ENCODE measurements at places on chromosomes 5 and 9.

DNA sequence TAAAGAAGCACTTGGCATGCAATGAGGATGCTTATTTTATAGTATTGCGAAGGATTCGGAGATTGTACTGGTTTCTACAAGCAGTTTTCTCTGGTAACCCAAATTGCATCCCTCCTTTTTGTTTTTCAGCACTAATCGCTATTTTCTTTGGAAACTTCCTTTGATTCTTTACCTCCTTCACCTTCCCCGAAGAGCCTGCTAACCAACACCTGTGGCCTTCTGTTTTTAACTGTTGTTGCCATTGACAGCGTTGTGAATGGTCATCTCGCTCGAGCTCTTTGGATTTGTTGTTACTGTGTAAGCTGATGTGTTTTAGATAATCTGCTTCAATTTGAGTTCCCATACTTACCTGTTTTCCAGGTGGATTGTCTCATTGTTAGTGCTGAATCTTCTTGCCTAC is 1.1 kb downstream of the CNOT6 start:
- no peak for DNase-seq

GRCh38 chr5:172807766-172808311 is 26.2 kb upstream of the ERGIC1 start:
- no peak for DNase-seq

GRCh38 chr9:118023644-118024043 is 319.4 kb downstream of the TLR4 start:
- no peak for DNase-seq

- DNase-seq: no peak
Measured at GRCh38 chr5:32916648-32917047, 205.5 kb downstream of the NPR3 start.

DNA sequence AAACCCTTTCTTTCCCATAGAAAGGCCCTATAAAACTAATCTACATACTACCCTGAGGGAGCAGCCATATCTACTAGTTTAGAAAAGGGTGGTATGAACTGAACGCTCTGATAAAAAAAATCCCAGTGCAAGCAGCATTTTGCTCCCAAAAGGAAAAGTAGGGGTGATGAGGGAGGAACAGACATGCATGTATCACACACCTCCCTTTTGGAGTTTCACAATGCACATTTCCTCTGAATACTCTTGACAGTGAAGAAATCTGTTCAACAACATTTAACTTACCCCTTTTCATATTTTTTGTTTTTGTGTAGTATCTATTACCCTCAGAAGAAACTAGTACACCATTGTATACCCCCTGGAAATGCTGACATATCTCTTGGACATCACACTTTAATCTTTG is 411.4 kb downstream of the MAT2B start:
- no peak for DNase-seq

GRCh38 chr5:64759960-64760660 is 8.4 kb downstream of the SREK1IP1 start:
- no peak for DNase-seq

GRCh38 chr5:58965677-58966414 is 383.0 kb downstream of the RAB3C start:
- DNase-seq: no peak

DNA sequence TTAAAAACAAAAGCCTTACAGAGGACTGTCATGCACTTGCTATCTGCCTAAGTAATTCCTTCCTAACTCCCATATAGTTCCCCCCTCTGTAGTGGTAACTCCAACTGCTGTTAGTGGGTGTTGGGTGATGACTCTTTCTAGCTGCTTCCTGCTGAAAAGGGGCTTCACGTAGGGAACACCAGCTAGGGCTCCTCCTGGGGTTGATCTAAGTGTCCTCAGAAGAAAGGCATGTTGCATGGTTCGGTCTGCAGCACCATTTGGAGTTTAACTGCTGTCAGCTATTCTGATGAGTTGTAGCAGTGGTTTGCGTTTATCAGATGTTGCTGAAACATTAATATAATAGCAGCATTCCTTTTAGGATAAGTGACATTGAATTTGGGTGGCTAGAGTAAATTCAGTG is 281.9 kb upstream of the TUSC1 start:
- no peak for DNase-seq

GRCh38 chr9:1042466-1042865 is 7.7 kb upstream of the DMRT2 start:
- no peak for DNase-seq

DNA sequence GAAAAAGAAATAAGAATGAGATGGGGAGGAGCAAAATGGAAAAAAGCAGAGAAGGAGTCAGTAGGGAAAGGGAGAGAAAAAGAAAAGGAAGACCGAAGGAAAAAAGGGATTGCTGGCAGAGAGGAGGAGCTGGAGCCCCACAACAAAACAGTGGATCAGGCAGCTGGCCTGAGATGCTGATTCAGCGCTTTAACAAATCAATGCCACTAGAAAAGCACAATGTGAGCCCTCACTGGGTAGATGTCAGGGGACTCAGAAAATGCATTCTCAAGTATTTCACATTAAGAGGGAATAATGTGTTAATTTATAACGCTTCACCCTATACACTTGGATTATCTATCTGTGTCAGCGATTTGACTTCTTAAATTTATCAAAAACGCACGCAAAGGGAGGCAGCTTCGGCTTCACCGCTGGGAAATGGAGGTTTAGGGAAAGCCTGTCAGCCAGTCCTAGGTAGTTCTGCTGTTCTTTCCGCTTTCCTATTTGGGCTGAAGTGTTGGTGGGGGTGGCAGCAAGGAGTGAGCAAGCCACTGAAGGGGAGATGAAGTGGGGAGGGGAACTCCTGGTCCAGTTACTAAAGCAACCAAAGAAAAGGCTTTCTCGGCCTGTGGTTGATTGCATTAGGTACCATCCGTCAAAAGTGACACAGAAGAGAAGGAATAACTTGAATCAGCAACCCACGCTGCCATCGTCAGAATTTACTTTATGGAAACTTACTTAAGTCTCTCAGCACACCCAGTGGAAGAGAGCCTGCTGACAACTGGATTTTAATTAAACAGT is 161.6 kb downstream of the BNC2 start:
- DNase-seq: no peak

DNA sequence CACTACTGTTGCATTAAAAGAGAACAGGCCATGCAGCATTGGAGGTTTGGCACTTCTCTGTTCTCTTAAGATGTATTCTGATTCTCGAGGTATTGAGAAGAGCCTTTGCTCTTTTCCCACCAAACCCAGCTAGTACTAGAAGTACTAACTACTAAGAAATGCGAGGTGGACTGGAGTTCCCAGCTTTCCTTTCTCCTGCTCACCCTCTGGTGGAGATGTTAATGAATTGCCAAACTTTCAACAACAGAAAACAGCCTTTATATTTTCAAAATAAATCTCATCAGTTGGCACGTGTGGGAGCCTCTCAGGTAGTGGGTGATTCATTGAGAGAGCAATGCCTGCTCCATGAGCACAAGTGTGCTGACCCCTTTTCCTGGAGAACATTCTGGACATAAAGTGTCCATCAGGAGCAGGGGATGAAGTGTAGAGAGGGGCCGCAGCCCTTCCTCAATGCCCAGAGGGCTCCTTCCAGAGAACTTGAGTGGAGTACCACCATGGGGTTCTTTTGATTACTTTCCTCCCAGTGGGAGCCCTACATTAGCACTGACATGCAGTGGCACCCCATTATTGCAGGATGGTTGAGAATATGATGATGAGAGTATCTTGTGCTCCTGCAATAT is 45.7 kb downstream of the TMEM174 start:
- no peak for DNase-seq

GRCh38 chr9:12698266-12698665 is 5.1 kb downstream of the TYRP1 start:
- DNase-seq: no peak

- DNase-seq: no peak
Measured at GRCh38 chr5:60161340-60161934, 267.9 kb upstream of the PDE4D start.

DNA sequence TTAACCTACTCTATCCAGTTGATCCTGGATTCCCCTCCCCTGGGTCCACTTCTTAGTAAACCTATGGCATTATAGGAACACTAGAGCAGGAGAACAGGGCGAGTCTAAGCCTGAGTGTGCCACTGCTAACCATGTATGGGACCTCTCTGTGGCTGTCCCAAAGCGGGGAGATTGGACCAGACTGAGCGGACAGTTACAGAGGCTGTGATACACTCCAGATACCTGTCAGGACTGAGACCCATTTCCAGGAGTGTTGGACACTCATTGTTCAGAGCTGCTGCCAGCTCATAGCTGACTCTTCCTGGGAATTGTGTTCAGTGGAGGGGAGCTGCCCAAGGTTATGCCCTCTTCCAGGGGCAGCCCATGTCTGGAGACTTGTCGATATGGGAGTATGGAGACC is 11.9 kb upstream of the LTC4S start:
- no peak for DNase-seq

DNA sequence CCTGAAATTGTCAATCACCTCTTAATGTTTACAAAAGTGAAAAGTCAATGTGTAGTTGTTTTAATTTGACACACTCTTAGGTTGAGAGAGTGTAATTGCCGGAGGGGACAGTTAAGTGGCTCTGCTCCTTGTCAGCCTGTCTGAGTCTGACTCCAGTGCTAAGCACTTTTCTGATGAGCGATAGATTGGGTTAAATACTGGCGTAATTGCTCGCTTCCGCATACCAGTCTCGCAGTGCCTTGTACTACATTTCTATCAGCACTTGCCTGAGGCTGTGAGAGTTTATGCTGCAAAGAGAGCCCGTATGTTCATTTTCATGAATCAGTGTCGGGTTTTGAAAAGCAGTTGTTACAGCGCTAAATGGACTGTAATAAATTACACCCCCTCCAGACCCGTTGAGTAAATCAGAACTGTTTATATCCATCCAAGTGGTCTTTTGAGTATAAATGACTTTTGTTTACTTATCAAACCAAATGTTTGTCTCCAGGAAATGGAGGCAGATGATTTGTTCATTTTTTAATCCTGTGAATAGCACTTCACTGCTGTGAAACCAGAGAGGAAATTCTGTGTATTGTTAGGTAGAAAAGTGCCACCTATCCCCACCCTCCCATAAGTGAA is 41.0 kb upstream of the DMRT3 start:
- DNase-seq: no peak

DNA sequence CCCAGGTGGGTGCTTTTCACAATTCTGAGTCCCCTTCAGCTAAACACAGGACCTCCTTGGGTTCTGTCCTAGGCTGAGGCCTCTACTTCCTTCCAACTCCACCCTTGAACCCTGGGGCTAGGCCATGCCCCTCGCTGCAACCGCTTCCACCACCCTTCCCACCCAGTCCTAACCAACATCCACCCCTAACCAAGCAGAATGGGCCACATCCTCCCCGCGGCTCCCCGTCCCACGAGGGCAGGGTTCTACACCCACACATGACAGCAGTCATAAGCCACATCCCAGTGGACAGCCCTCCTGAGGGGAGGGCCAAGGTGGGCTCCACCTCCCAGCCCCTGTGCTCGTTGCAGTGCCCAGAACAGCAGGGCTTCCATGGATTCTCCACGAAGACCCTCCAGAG is 65.8 kb downstream of the SHB start:
- DNase-seq: no peak

DNA sequence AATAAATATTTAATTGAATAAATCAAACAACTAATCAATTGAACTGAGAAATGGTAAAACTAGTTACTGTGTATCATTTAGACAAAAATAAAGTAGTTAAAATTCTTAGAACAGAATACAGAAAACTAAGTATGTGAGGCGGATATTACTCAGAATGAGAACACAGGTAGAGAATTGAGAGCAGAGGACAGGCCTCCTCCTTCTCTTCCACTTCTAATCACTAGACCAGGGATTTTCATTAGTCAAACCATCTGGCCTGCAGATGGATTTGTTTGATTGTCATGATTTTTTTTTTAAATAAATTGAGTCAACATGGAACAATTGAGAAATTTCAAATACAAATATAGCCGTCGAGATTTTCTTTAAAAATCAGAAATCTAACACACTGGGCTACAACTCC is 198.6 kb upstream of the HMHB1 start:
- no peak for DNase-seq

DNA sequence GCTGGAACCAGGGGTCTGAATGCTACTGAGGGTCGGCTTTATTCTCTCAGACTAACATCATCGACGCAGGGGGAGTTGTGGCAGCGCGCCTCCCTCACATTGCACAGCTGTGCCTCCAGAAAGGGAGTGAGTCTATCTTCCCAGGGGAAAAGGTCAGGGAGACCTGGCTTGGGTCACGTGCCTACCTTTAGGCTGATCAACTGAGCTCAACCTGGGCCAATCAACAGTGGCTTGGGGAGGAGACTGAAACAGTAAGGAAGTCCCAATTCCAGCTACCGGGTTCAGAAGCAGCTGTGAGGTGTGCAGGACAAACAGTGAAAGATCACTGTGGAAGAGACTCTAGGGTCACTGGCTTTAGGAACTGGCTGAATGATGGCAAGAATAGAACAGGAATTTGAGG is 14.3 kb downstream of the SNX30 start:
- no peak for DNase-seq

GRCh38 chr9:6829027-6829426 is 71.3 kb downstream of the KDM4C start:
- DNase-seq: no peak

GRCh38 chr5:147918899-147919298 is 12.6 kb upstream of the C5orf46 start:
- no peak for DNase-seq

DNA sequence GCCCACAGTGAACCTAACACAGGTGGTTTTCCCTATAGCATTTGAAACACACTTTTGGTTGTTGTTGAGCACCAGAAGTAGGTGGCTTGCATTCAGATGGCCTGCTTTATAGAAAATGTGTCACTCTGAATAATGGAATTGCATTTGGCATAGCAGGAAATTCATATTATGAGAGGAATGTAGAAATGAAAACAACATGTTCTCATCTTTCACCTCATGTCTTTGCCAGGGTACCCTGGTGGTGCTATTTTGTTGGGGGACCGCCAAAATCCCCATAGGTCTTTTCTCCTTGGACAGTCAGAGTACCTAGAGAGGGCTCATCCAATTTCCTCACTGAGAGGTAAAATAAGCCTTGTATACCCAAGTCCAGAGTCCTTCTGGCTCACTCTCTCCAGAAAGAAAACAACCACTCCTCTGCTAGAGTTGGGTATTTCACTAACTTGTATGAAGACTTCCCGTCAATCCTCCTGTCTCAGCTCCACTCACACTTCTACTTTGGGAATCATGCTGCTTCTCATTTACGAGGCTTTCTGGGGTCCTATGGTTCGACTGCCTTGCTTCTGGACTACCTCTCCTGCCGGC is 67.4 kb downstream of the MRPS27 start:
- DNase-seq: no peak

DNA sequence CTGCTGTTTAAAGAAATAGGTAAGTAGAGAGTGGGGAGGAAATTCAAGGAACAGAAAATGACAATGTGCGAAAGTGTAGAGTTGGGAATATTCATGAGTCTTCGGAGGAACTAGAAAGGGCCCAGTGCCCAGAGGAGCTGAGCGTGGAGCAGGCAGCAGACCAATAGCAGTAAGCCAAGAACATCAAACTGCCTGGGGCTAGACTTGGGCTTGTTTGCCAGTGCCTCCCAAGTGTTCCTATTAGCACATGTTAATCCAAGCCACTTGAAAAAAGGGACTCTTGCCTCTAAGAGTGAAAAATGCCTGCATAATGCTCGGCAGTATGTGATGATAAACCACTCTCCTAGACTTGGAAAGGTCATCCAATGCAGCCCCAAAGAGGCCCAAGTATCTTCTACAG is 1.2 kb upstream of the TAL2 start:
- no peak for DNase-seq
